ENCODE measurements at places on chromosomes 7 and 10.

DNA sequence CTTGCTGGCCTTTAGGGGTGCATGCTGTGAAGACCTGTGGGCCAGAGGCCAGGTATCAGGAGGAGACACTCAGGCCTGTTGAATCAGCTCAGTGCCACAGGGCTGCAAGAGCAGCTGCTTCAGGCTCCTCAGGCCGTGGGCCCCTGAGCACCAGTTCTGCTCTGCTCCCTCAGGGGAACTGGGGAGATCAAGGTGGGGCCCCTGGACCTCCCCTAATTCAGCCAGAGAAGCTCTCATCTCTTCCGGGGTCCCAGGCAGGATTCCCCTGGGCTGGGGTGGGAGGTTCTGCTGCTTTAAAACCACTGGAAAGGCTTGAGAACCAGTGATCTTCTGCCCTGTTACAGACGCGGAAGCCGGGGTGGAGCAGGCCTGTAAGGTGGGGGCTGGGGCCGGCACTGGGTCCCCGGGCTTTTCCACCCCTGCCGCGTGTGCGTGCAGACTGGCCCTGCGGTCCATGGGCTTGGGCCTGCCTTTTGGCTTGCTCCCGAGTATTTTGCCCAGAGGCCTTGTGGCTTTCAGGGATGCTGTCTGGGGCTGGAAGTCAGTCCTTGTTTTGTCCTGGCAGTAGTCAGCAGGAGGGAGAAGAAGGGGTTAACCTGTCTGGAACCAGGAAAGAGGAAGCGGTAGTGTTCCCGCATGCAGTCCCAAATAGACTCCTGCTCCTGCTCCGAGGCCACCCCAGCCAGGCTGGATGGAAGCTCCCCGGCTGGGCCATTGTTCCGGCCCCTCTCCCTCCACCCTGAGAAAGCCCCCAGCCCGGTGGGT is 74.3 kb downstream of the LHPP start:
- no peak for DNase-seq
- no peaks in the 10 kb centered on the region for H3K4me1 ChIP-seq
- no peaks in the 10 kb centered on the region for H3K27me3 ChIP-seq
- H3K36me3 ChIP-seq = peaks cover 2% of the 10 kb centered on the region

GRCh38 chr10:71840177-71840957 is 10.7 kb downstream of the PSAP start:
- no peak overlapping the region for H3K4me3 ChIP-seq
- no peak overlapping the region for H3K27ac ChIP-seq
- peaks cover 70% of the 10 kb centered on the region for H3K4me1 ChIP-seq
- peaks cover 10% of the 10 kb centered on the region for H3K36me3 ChIP-seq
- DNase-seq = no peak

GRCh38 chr7:47796347-47796746 is 151.9 kb downstream of the PKD1L1 start:
- H3K27ac ChIP-seq = no peak overlapping the region
- peaks cover 2% of the 10 kb centered on the region for H3K36me3 ChIP-seq
- peaks cover 22% of the 10 kb centered on the region for H3K27me3 ChIP-seq
- no peaks in the 10 kb centered on the region for H3K4me1 ChIP-seq
- H3K4me3 ChIP-seq = no peak overlapping the region

GRCh38 chr7:16818732-16819131 is 13.9 kb upstream of the AGR2 start:
- no peak overlapping the region for H3K4me3 ChIP-seq
- no peak for DNase-seq
- no peak overlapping the region for H3K27ac ChIP-seq
- peaks cover 50% of the 10 kb centered on the region for H3K27me3 ChIP-seq

- H3K27me3 ChIP-seq = peaks cover 2% of the 10 kb centered on the region
- no peaks in the 10 kb centered on the region for H3K36me3 ChIP-seq
- no peaks in the 10 kb centered on the region for H3K4me1 ChIP-seq
- DNase-seq = no peak
- no peak overlapping the region for H3K27ac ChIP-seq
These were observed 170.3 kb downstream of the NRP1 start for GRCh38 chr10:33164060-33164709.

GRCh38 chr10:89207801-89208551 is 859 bp upstream of the CH25H start:
- H3K27me3 ChIP-seq = peaks cover 27% of the 10 kb centered on the region
- no peak for DNase-seq
- H3K36me3 ChIP-seq = no peaks in the 10 kb centered on the region
- peak overlapping the region; percentile 80 for H3K4me3 ChIP-seq

DNA sequence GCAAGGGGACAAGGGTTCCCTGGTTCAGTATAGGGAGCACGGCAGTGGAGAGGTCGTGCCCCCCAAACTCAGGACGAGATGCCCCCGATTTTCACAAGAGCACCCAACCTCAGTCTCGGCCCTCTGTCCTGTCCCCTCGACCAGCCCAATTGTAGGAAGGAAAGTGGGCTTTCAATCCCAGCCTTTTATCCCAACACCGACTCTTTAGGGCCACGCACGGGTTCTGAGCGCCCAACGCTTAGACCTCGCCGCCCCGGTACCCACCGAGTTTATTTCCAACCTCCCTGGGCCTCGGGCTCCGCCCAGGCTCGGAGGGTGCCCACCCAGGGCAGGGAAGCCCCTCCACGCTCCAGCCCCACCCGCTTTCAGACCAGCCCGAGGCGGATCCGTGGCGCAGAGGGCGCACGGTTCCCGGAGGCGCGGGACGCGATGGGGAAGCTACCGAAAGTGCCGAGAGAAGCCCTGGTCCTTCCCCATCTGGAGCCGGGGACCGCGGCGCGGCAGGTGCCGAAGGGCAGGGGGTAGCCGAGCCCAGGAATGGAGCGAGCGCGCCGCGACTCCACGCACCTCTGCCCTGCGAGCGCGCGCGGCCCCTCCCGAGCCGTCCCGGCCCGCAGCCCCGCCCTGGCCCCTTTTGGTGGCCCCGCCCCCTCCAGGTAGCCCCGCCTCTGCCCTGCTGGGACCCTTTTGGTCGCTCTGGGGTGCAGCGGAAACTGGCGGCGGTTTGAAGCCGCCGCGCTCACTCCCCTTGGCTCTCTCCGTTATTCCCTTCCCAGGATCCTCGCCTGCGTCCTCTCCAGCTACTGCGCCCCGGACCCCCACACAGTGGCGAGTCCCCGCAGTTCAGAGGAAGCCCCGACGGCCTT is 20.4 kb downstream of the GRID2IP start:
- peaks cover 21% of the 10 kb centered on the region for H3K4me1 ChIP-seq
- H3K27ac ChIP-seq = no peak overlapping the region
- peaks cover 47% of the 10 kb centered on the region for H3K27me3 ChIP-seq
- peak overlapping the region; percentile 70 for H3K4me3 ChIP-seq
- H3K36me3 ChIP-seq = no peaks in the 10 kb centered on the region

GRCh38 chr7:65927489-65928448 is 54.2 kb downstream of the GUSB start:
- no peak for DNase-seq
- no peak overlapping the region for H3K27ac ChIP-seq
- no peaks in the 10 kb centered on the region for H3K36me3 ChIP-seq
- H3K4me1 ChIP-seq = peaks cover 47% of the 10 kb centered on the region
- H3K4me3 ChIP-seq = no peak overlapping the region

DNA sequence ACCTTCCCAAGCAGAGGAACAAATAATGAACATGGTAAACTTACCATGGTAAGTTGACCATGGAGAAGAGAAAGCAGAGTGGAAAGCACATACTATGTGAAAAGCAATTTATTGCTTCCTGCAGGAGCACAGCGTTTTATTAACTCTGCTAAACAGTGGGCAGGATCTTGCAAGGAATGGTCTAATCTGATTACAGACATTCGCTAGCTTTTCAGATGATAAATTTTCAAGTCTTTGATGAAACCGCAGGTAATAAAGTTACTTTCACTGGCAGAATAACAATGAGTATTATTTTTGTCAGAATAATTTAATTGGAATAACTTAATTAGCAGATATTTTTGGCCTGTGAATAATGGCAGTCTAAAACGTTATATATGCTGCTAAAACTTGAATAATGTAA is 89.6 kb upstream of the HGF start:
- H3K27ac ChIP-seq = no peak overlapping the region
- no peaks in the 10 kb centered on the region for H3K27me3 ChIP-seq
- H3K4me3 ChIP-seq = no peak overlapping the region
- no peak for DNase-seq

- H3K4me1 ChIP-seq = no peaks in the 10 kb centered on the region
- no peak overlapping the region for H3K27ac ChIP-seq
- DNase-seq = no peak
- H3K36me3 ChIP-seq = no peaks in the 10 kb centered on the region
These were observed 122.6 kb upstream of the PTER start for GRCh38 chr10:16314259-16314658.

DNA sequence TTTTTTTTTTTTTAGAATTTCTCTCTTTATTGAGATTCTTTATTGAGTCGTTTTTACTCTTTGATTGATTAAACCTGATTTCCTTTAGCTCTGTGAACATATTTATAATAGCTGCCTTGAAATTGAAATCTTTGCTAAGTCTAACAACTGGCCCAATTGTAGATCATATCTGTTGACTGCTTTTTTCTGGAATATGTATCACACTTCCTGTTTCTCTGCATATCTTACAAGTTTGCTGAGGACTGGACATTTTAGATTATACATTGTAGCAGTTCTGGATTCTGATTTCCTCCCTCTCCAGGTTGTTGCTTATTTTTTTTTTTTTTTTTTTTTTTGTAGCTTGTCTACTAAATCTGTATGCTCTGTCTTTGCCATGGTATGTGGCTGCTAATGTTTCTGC is 56.3 kb downstream of the PRKAR2B start:
- H3K27ac ChIP-seq = no peak overlapping the region
- H3K27me3 ChIP-seq = peaks cover 59% of the 10 kb centered on the region
- peaks cover 3% of the 10 kb centered on the region for H3K36me3 ChIP-seq
- H3K4me3 ChIP-seq = no peak overlapping the region

DNA sequence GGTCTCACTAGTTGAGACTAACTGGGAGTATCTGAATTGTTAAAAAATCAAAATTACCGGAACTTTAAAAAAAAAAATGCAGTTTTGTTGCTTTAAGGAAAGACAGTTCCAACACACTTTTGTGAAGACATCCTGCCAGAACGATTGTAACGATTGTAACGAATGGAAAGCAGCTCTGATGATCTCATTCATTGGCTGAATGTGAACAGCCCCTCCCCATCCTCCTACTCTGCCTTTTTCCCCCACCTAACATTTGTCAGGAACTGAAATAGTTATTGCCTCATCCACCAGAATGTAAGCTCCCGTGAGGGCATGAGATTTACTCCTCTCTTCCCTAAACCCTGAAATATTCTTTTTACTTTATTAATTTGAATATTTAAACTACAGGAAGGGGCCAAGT is 23.1 kb upstream of the ZC3HAV1L start:
- no peaks in the 10 kb centered on the region for H3K27me3 ChIP-seq
- H3K4me3 ChIP-seq = no peak overlapping the region
- peaks cover 27% of the 10 kb centered on the region for H3K4me1 ChIP-seq
- DNase-seq = no peak
- H3K27ac ChIP-seq = no peak overlapping the region

DNA sequence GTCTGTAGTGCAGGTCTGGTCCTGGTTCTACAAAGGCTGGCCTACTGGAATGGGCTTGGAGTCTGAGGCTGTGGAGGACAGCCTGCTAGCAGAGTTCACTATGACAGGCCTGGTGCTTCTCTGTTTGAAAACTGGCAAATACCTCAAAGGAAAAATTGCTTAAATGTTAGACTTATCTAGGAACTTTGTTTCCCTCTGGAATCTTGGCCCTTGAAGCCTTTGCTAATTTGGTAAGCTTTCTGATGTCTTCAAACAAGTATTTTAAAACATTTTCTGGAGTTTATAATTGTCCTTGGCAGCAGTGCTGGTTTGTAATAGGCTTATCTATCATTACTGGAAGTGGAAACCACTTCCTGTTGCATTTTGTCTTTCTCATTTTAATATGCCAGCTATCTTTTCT is 139.7 kb downstream of the TMEM26 start:
- H3K36me3 ChIP-seq = no peaks in the 10 kb centered on the region
- no peak overlapping the region for H3K4me3 ChIP-seq
- peaks cover 22% of the 10 kb centered on the region for H3K4me1 ChIP-seq
- H3K27ac ChIP-seq = no peak overlapping the region
- no peak for DNase-seq

- peaks cover 1% of the 10 kb centered on the region for H3K36me3 ChIP-seq
- no peaks in the 10 kb centered on the region for H3K4me1 ChIP-seq
- peaks cover 70% of the 10 kb centered on the region for H3K27me3 ChIP-seq
- H3K4me3 ChIP-seq = no peak overlapping the region
These were observed 37.2 kb upstream of the OPTN start for GRCh38 chr10:13062803-13063202.

DNA sequence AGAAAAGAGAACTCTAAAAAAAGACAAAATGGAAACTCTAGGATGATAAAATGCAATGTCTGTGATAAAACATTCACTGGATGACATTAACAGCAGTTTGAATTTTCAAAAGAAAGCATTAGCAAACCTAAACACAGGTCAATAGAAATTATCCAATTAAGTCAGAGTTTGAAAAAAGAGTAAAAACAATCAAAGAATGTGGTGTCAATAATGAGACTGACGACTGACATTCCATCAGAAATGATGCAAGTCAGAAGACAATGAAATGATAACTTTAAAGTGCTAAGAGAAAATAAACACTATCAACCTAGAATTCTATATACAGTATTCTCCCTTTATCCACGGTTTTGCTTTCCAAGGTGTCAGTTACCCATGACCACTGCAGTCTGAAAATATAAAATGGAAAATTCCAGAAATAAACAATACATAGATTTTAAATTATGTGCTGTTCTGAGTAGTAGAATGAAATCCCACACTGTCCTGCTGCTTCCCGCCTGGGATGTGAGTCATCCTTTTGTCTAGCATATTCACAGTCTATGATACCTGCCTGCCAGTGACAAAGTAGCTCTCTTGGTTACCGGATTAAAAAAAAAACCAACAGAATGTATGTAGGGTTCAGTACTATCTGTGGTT is 38.3 kb upstream of the SFMBT2 start:
- DNase-seq = no peak
- no peaks in the 10 kb centered on the region for H3K27me3 ChIP-seq
- H3K27ac ChIP-seq = no peak overlapping the region
- H3K4me1 ChIP-seq = peaks cover 15% of the 10 kb centered on the region
- no peaks in the 10 kb centered on the region for H3K36me3 ChIP-seq

DNA sequence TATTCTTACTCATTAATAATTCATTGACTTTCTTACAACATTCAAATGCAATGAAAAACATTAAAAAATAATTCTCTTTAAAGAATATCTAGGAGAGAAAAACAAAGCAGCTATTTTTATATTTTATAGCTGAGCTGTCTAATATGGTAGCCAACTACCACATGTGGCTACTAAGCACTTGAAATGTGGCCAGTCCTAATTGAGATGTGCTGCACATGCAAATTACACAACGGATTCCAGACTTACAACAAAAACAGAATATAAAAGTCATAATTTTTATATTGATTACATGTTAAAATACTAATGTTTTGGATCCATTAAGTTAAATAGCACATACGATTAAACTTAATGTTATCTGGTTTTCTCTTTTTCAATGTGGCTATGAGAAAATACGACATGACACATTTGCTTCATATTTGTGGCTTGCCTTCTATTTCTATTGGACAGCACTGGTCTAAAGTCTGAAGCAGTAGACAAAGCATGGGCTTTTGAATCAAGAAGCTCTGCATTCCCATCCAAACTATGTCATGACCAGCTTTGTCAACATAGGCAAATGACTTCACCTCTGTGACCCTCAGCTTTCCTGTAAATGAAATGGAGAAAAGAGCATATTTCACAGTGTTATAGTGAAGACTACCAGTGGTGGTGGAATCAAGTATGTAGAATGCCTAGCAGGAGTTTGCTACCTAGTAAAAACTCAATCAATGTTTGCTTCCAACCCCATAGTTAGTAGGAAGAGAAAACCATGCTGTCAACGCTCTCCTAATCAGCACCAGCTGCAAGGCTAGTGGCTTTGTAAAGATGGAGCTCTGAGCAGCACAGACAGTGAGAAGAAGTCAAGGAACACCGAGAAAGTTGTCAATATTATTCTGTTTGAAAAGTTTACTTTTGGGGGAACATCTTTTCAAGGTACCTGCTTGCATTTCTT is 37.1 kb upstream of the GDF10 start:
- no peaks in the 10 kb centered on the region for H3K27me3 ChIP-seq
- no peaks in the 10 kb centered on the region for H3K36me3 ChIP-seq
- H3K4me1 ChIP-seq = peaks cover 28% of the 10 kb centered on the region
- H3K4me3 ChIP-seq = no peak overlapping the region
